ENCODE measurements at places on chromosomes 7 and 10.

DNA sequence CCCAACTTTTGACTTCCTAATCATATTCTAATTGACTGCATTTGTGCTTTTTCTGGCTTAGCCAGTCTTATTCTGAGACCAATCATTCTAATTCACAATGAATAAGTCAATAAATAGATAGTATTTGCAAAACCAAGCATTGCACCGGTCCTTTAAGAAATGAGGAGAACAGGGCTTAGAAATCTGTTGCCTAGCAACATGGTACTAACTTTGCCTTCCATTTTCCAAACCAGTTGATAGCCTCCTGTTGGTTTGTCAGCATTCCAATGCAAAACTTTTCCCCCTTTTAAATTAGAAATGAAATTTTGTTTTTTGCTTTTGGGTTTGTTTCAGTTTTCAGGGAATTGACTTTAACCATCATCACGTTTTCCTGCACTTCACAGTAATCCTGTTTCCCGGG, 603.5 kb upstream of the NRP1 start:
- no peak overlapping the region for H3K27ac ChIP-seq
- H3K36me3 ChIP-seq = no peaks in the 10 kb centered on the region
- H3K4me1 ChIP-seq = no peaks in the 10 kb centered on the region
- no peaks in the 10 kb centered on the region for H3K27me3 ChIP-seq

DNA sequence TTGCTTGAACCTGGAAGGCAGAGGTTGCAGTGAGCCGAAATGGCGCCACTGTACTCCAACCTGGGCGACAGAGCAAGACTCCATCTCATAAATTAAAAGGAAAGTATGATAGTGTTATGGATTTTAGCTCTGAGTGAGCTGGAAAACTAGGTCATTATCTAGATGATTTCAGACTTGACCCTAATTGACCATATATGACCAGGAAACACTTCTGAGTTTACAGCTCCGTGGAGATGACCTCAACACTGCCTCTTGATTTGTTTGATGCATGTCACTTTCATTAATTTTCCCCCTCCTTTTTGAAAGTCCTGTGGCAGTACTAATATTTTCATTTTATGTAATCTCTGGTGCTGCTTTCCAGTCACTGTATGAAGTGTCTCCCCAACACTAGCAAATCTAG, 7.8 kb upstream of the SEC61A2 start:
- peaks cover 9% of the 10 kb centered on the region for H3K36me3 ChIP-seq
- no peaks in the 10 kb centered on the region for H3K27me3 ChIP-seq
- no peak for DNase-seq
- no peaks in the 10 kb centered on the region for H3K4me1 ChIP-seq
- no peak overlapping the region for H3K27ac ChIP-seq

DNA sequence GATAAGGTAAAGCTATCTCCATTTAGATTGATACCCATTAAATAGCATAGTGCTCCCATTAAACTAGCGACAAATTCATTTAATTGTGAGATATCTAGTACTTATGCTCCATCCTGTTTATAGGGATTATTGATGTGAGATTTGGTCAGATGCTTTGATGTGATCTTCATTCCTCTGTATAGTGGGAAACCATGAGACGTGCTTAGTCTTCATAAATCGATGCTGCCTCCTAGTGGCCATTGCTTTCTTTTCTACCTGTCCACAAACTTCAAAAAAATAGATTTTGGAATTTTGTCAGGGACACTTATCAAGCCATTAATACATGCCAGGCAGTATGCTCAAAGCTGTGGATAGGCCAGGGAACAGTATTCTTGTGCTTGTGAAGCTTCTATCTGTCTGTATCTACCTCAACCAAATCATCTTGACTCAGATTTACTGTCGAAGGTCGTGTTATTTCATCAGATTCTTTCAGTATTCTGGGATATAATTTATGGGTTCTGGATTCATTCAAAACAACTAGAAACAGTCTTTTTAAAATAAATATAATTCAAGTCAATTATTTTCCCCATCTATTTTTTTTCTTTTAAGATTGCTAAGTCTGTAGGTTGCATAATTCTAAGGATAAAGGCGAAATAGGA, 12.0 kb downstream of the LSM8 start:
- H3K4me1 ChIP-seq = peaks cover 5% of the 10 kb centered on the region
- no peaks in the 10 kb centered on the region for H3K27me3 ChIP-seq
- no peak overlapping the region for H3K27ac ChIP-seq
- H3K4me3 ChIP-seq = no peak overlapping the region
- peak; percentile 77 for DNase-seq
- no peaks in the 10 kb centered on the region for H3K36me3 ChIP-seq

- no peak overlapping the region for H3K4me3 ChIP-seq
- H3K27me3 ChIP-seq = no peaks in the 10 kb centered on the region
- H3K27ac ChIP-seq = peak overlapping the region; percentile 66
- H3K36me3 ChIP-seq = no peaks in the 10 kb centered on the region
- peaks cover 36% of the 10 kb centered on the region for H3K4me1 ChIP-seq
These were observed 32.8 kb upstream of the RHEB start for GRCh38 chr7:151552352-151553028.
